GF-D8 (cell line): ENCODE measurements at places on chromosomes 16 and 17.

DNA sequence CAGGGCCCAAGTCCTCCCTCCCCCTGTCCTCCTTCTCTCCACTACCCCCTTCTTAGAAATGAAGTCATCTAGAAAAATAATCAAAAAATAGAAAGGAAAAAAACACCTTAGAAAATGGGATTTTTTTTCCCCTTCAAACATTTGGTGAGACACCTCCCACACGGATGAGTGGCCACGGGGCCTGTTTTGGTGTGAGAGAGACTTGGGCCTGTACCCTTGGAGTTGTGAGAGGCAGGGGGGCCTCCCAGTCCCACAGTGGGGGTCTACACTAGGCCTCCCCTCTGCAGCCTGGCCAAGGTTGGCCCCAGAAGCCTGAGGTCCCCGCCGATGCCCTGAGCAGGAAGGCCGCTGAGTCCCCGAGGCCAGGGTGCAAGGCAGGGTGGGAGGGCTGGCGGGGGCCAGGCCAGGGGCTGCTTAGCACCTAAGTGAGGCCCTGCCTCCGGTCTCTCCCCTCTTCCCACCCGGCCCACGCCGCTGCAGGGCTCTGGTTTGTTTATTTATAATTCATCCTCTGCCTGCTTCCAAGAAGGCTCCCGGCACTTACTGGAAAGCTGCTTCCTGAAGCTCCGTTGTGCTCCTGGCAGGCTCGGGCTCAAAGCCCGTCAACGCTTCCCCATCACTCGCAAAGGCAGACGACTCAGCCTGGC, 26.4 kb downstream of the NPTX1 start:
- DNase-seq: no peak

- no peak for DNase-seq
Observed at GRCh38 chr17:57332501-57332900, 76.2 kb downstream of the MSI2 start.

DNA sequence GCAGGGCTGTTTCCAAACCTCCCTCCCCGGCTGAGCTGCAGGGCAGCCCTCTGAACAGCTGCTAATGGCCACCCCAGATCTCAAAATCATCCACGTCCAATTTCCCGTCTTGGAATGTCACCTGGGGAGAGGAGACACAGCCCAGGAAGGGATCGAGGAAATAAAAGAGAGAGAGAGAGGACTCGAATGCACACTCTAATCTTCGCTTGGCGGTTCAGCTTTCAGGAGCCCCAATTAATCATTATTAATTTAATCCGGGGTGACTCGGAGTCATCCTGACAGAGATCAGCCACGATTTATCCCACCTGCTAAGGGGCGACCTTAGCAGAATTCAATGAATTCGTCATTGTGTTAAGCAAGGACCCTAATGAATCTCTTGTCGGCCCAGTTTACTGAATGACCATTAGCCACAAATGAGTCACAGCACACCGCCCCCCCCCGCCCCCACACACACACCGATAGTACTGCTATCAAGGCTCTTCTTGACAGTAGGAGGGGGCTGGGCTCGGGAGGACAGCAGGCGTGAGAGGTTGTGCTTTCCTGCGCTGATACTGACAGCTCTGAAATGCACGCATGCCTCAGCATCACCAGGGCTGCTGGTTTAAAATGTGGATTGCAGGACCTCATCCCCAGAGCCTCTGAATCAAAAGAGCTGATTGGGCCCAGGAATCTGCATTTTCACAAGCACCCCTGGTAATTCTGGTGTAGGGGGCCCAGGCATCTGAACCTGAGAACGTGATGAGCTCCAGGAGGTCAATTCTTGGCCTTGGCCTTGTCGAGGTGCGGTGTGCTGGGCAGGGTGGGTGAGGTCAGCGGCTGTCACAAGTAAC, 190.0 kb upstream of the CIBAR2 start:
- no peak for DNase-seq

- DNase-seq: no peak
Observed at GRCh38 chr17:35729405-35729833, 2.0 kb upstream of the RASL10B start.

GRCh38 chr16:71895679-71896365, 491 bp downstream of the IST1 start:
- DNase-seq: no peak

DNA sequence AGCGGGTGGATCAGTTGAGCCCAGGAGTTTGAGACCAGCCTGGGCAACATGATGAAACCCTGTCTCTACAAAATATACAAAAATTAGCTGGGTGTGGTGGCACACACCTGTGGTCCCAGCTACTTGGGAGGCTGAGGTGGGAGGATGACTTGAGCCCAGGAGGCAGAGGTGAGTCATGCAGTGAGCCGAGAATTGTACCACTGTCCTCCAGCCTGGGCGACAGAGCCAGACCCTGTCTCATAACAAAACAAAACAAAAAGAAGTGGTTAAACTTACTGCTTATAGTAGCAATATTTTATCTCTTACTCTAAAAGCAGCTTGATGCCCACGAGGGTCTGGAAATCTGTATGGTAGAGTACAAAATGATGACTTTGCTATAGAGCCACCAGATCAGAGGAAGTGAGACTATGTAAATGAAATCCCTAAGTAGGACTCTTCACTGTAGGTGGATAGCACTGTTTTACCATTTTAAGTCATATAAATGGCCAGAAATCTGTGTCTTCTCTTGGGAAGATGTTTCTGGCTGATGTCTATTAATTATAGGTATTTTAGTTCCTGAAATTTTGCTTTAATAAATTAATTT, 60.4 kb upstream of the MRC2 start:
- DNase-seq: no peak

DNA sequence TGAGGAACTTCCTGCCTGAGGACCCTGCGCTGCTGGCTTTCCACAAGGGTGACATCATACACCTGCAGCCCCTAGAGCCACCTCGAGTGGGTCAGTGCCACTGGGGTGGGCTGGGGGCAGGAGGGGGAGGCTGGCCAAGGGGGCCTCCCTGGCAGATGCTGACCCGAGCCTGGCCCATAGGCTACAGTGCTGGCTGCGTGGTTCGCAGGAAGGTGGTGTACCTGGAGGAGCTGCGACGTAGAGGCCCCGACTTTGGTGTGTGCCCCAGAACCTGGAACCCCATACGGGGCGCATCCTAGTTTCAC, 26.7 kb upstream of the ALKBH5 start:
- DNase-seq: no peak

DNA sequence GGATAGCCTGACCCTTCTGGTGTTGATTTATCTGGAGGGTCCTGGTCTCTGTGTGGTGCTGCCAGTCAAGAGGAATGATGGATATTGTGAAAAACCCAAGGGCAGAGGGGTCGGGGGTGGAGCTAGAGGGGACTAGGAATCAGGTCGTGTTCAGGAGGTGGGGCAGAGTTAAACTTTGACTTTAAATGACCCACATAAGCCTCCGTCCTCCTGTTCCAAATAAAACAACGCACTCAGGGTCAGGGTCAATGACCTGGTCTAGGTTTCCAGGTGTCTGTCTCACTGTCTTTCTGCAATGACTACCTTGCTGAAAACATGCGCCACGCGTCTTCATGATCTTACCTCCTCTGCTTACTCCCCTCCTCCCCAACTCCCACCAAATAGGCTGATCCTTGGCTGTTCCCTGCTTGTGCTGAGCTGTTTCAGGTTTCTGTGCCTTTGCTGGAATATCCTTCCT, 14.7 kb downstream of the AOC3 start:
- DNase-seq: no peak

DNA sequence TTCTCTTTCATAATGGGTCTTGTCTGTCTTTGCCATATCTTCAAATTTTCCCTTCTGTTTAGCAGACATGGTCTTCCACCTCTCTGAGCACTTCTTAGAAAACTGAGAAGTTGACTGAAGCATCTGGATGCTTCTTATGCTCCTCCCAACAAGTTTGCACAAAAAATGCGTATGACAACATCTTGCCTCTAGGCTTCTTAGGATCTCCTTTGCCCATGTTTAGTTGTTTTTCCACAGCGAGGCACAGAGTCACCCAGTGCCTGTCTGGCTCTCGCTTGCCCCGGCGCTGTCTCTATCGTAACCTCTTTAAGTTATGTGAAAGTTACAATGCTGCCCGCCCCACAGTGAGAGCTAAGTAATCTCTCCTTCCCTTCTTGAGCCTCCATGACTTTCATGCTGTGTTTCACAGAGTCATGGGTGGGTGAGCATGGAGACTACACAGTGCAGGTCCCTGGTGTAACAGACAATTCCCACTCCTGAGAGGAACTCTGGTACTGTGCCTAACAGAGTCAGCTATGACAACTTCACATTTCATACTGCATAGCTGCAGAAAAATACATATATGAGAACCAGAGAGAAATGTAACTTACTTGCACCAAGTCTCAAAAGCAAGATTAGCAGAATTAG, 195.4 kb downstream of the AATF start:
- DNase-seq: no peak

GRCh38 chr16:84509032-84509950, 4.8 kb upstream of the MEAK7 start:
- DNase-seq: no peak
